Psoas muscle (tissue), 8 donors: ENCODE measurements at places on chromosomes 4 and X. TPM values are rescaled to one million over a fixed set of nuclear protein-coding genes. Genes with fewer than 3 reads are reported as not detected.

DNA sequence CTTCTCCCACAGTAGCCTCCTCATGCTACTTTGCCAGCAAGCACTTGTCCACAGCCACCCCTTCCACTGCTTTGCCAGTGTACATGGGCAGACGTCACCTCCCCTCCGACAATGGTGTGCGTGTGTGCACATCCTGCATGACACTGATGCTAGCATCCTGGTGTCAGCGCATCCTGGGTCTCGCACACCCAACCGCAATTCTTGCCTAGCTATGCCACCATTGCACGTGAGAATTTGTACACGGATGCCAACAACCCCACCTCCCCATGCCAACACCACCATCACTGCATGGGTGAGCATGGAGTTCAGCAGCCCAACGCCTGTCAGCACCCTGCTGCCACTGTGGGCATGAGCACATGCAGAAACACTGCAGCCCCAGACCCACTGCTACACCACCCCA, 550.0 kb downstream of the STPG2 start:
- no peak for DNase-seq

NUP62CL gene
- total RNA-seq: not detected

DNA sequence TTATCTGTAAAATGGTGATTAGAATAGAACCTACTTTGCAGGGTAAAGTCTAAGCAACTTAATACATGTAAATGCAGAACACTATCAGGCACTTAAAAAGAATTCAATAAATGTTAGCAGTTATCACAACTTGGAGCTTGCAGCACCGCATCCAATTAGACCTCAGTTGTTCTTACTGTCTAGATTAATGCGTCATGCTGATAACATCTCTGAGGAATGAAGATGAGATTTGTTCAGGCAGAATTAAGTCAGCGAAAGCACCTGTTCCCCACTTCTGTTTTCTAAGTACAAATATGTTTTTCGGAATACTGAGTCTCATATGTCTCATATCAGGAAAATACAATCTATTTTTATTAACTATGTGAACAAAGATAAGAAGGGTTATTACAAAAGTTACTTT, 58.7 kb downstream of the TMA16 start:
- no peak for DNase-seq

- DNase-seq: no peak
Observed at GRCh38 chr4:180925805-180926204, 1317.4 kb upstream of the TENM3 start.

GRCh38 chr4:107376293-107376692, 340.2 kb upstream of the DKK2 start:
- DNase-seq: no peak

DNA sequence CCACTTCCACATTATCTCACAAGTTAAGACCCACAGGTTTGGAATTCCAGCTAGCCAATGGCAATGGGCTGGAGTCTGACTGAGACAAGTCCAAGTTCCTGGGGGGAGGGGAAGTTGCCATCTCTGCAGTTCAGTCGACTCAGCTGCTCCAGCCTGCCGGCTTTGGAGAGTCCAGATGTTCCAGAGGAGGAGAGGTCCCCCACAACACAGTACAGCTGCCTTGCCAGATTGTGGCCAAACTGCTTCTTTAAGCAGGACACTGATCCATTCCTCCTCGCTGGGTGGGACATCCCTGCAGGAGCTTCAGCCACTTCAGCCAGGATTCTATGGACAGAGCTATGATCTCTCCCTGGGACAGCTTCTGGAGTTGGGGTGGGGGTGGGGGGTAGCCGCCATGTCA, 199.2 kb downstream of the EDA start:
- no peak for DNase-seq

DNA sequence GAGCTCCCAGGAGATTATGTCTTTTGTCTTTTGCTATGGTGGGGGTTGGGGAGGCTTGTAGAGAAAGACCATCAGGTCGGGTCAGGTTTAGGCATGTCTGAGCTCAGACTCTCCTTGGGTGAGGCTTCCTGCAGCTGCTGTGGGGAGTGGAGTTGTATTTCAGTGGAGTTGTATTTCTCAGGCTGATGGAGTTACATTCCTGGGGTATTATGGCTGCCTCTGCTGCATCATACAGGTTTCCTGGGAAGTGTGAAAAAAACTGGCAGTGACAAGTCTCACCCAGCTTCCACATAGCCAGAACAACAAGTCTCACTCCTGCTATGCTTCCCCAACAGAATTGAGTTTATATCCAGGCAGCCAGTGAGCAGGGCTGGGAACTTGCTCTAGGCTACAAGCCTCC, 119.3 kb downstream of the VSIG4 start:
- no peak for DNase-seq

- no peak for DNase-seq
Observed at GRCh38 chr4:101145021-101145420, 202.3 kb downstream of the PPP3CA start.

GRCh38 chrX:71941776-71942175, 31.1 kb downstream of the NHSL2 start:
- peak; percentile 55 for DNase-seq

GRCh38 chr4:120156120-120156718, 89.6 kb upstream of the MAD2L1 start:
- no peak for DNase-seq

BMPR1B gene
- 7.7 TPM for total RNA-seq

DNA sequence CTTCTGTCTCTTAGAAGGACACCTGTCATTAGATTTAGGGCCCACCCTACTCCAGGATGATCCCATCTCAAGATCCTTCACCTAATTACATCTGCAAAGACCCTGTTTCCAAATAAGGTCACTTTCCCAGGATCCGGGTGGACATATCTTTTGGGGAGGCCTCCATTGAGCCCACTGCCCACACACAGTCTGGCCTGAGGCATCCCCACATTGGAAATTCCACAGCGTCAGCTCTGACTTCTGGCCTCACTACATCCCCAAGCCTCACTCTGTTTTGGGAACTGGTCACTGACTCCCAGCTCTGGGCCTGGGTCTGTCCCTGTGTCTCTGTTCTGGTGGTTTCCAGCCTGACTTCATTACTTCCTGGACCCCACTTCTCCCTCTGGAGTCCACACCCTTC, 285.5 kb downstream of the CRLF2 start:
- no peak for DNase-seq

GC gene
- 0.30 TPM for total RNA-seq

- DNase-seq: no peak
Observed at GRCh38 chrX:151754641-151755215, 20.2 kb downstream of the CNGA2 start.

DNA sequence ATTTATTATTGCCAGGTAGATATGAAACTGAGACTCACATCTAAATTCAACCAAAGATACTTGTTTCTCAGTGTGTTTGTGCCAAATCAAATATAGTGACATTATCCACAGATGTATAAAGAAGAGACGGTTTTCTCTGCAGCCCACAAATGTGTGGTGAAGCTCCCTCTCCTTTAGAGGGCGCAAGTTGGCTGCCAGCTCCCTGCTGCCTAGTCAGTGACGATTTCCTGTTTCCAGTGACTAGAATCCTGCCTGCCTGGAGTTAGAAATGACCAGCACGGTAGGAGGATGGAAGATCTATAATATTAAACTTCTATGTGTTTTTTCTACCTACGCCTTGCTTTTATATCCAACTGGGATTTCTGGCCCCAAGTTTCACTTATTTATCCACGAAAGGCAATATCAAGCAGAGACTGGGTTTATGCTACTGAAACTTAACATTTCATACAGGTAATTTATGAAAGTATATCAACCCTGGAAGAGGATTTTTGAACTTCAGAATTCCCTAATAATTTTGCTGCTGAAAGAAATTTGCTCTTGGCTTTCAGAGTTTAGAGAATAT, 1793.7 kb upstream of the TENM3 start:
- no peak for DNase-seq

CFAP99 gene
- not detected for total RNA-seq

GRCh38 chr4:134747108-134747805, 545.7 kb upstream of the PABPC4L start:
- DNase-seq: no peak

AWAT2 gene
- total RNA-seq: not detected

- DNase-seq: no peak
Observed at GRCh38 chr4:6365545-6366086, 96.0 kb downstream of the WFS1 start.
